AG09309 (cell line): ENCODE measurements at places on chromosomes 13 and 19.

DNA sequence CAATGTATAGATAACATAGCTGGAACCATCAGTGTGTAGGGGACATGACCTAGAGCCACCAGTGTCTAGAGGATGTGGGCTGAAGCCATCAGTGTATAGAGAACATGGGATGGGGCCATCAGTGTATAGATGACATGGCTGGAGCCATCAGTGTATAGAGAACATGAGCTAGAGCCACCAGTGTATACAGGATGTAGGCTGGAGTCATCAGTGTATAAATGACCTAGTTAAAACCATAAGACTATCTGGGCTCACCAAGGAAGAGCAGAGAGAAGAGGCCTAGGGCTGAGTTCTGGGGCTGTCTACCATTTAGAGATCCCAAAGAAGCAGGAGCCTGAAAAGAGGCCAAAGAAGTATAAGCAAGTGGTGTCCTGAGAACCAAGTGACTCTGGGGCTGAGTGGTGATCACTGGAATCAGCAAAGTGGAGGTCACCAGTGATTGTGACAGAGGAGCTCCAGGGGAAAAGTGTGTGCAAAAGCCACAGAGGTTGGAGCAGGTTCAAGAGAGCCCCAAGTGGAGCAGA is 41.0 kb downstream of the RFX2 start:
- DNase-seq = no peak

DNA sequence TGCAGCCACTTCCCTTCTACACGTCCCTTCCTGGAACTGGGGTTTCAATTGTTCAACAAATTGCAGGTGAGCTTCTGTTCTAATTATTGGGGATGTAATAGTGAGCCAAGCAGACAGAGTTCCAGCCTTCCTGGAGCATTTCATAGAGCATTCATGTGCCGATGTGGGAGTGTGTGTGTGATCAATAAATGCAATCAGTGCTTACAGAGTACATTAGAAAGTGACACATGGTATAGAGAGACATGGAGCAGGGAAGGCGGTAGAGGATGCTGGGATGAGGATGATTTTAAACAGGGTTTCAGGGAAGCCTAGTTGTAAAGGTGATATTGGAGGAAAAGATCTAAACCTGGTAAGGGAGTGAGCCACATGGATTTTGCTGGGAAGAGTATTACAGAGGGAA is 21.7 kb upstream of the PCDH8 start:
- no peak for DNase-seq

DNA sequence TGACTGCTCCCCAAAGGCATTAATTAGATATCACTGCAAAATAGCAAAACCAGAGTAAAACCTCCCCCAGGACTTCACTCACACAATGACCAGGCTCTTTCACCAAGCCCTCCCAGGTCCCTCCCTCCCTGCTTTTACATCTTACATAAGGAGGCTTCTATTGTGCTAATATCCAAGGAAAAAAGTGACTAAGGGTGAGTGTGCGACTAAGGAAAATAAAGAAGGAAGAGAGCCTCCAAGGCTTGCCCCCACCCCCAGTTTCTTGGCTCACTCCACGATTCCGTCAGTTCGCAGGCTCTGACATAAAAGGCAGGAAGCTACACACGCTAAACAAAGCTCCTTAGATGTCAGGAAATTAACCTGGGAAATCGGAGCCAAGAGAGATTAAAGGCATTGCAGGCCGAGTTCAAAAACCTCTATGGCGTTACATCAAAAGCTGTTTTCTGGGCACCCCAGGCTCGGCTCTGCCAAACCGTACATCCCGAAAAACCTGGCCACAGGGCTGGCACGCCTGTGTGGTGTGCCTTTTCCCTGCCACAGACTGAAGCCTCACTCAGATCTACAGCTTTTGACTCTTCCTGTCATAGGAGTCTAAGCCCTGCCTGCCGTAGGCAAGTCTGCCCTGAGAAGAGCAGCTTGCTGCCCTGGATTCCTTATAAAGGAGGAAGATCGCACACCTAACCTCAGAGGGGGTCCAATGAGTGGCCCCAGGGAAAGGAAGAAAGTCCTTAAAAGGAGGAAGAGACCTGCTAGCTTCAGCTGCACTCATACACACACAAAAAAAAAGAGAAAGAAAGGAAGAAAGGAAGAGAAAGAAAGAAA is 67.0 kb upstream of the SERP2 start:
- DNase-seq = peak; percentile 93

DNA sequence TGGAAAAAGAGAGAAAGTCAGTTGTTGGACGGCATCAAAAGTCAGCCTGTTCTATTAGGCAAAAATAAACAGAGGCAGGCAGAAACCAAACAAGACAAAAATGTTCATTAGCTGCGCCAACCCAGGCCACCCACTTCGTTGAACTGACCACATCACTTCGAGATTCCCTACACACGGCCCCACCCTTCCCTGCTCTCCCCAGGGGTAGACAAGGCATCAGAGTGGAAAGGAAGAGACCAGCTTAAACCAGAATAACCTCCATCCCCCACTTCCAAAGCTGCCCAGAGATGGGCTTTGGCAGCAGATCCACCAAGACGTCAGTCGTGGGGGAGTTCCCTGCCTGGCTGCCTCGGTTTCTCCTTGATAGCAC is 204.6 kb upstream of the TSHZ3 start:
- DNase-seq = no peak

- no peak for DNase-seq
Observed at GRCh38 chr13:95137096-95137495, 164.2 kb downstream of the ABCC4 start.
